Vagina (tissue), 2 donors: ENCODE measurements at places on chromosomes 7 and 10.

- no peaks in the 10 kb centered on the region for H3K4me1 ChIP-seq
- H3K4me3 ChIP-seq: no peak overlapping the region
- no peaks in the 10 kb centered on the region for H3K36me3 ChIP-seq
- no peak overlapping the region for H3K27ac ChIP-seq
- DNase-seq: no peak
Measured at GRCh38 chr7:102407910-102408309, 11.7 kb downstream of the PRKRIP1 start.

- no peak overlapping the region for H3K4me3 ChIP-seq
- H3K36me3 ChIP-seq: no peaks in the 10 kb centered on the region
- DNase-seq: no peak
- H3K27me3 ChIP-seq: no peaks in the 10 kb centered on the region
- no peaks in the 10 kb centered on the region for H3K4me1 ChIP-seq
Measured at GRCh38 chr10:24929056-24929544, 23.3 kb downstream of the PRTFDC1 start.

GRCh38 chr7:112616295-112616694, 135.5 kb downstream of the LSMEM1 start:
- H3K36me3 ChIP-seq: no peaks in the 10 kb centered on the region
- no peaks in the 10 kb centered on the region for H3K4me1 ChIP-seq
- no peak for DNase-seq
- no peak overlapping the region for H3K27ac ChIP-seq
- no peak overlapping the region for H3K4me3 ChIP-seq
- no peaks in the 10 kb centered on the region for H3K27me3 ChIP-seq

GRCh38 chr10:119403921-119404320, 138.6 kb downstream of the RGS10 start:
- no peak overlapping the region for H3K27ac ChIP-seq
- H3K4me3 ChIP-seq: no peak overlapping the region
- H3K4me1 ChIP-seq: peaks cover 41% of the 10 kb centered on the region
- DNase-seq: no peak

DNA sequence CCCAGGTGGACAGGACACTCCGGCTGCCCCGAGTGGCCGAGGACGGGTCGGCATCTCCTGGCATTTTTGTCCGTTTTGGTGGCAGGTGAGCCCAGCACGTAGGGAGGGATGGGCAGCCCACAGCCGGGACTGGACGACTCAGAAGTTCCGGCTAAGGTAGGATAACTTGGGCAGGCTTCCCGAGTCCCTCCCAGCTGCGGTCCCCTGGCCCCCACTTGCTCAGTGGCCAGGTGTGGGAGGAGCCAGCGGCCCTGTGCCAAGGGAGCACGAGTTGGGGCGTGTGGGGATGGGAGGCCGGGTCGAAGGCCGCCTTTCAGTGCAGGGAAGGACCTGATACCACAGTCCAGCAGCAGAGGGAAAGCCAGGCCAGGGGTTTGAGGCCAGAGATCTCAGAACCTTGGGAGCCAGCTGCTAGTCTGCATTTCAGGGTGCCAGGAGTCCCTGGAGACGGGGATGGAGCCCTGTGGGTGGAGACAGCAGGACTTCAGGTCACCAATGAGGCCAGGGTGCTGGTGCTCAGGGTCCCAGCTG, 58.5 kb downstream of the PWWP2B start:
- H3K27me3 ChIP-seq: no peaks in the 10 kb centered on the region
- H3K27ac ChIP-seq: no peak overlapping the region
- H3K36me3 ChIP-seq: no peaks in the 10 kb centered on the region
- DNase-seq: no peak
- no peak overlapping the region for H3K4me3 ChIP-seq

DNA sequence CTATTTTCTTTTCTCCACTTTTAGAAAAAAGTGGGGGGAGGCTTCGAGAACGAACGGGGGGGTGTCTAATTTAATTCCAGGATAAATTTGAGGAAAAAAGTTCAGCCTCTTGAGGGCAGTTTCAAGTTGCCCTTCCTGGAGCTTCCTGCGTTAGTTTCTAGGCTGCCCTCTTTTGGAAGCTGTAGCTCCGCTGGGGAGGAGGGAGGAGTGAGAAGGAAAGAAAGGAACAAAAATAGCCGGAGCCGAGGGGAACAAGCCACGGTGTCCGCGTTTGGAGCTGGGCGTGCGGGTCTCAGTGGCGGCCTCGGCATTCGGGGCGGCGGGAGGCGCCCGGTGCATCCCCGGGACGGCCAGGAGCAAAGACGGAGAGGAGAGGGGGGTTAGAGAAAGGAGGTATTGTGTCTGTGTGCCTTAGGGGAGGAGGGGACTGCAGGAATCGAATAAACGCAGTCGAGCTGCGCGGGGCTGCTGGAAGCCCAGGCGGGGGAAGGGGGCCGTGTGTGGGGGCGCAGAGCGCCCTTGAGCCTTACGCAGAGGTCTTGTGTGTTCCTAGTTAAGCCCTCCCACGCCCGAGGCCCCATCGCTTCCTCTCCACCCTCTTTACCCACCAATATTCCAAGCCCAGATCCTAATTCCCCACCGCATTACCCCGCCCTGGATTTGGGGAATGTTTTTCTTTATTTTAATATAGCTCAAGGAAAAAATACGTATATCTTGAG, 2.0 kb upstream of the TNRC18 start:
- peak overlapping the region; percentile 88 for H3K4me3 ChIP-seq
- H3K27me3 ChIP-seq: no peaks in the 10 kb centered on the region
- peaks cover 26% of the 10 kb centered on the region for H3K4me1 ChIP-seq
- no peak for DNase-seq

DNA sequence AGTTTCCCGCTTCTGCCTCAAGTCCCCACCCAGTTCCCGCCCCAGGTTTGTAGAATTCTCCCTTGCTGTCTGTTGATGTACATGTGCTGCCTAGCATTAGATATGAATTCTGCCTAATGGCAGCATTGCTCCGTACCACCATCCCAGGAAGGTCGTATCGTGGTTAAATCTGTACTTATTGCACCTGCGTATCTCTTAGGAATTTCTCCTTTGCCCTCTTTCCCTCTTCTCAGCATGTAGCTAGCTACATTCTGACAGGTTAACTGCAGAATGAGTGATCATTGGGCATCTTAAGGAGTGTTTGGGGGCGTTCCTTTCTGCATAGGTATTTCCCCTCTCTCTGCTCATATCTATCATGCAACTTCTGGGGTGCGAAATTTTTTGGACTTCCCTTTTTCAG, 293.1 kb downstream of the GPR158 start:
- no peak overlapping the region for H3K4me3 ChIP-seq
- H3K4me1 ChIP-seq: no peaks in the 10 kb centered on the region
- no peak for DNase-seq
- H3K27ac ChIP-seq: no peak overlapping the region

DNA sequence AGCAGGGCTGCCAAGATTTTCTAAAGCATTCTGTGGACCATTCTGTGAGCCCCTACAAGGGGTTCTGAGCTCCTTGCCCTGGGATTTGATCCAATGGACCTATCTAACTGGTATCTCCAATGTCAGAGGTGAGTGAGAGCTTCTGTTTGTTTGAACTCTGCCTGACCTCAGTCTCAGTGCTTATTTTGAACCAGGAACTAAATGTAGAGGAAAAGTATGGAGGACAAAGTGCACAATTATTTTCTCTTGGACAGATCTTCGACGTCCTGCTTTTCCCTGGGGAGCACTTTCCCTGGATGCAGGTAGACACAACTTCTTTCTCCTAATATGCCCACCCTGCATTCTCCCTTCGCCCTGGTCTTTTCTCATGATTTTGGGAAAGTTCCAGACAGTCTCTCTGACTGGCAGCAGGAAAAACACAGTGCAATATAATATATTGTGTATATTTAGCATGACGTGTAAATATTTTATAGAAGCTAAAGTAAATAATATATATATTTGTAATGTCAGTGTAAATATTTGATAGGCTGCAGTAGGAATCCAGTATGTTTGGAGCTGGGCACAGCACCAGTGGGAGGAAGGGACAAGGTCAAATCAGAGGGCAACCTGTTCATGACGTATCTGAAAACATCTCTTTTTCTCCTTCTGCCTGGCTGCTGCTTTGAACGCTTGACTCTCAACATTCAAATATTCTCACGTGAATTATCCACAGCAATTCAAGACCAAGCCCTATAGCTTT, 184.0 kb upstream of the LYZL1 start:
- no peaks in the 10 kb centered on the region for H3K27me3 ChIP-seq
- H3K4me3 ChIP-seq: no peak overlapping the region
- H3K4me1 ChIP-seq: no peaks in the 10 kb centered on the region
- no peaks in the 10 kb centered on the region for H3K36me3 ChIP-seq

GRCh38 chr10:11276449-11276990, 258.8 kb downstream of the CELF2 start:
- H3K4me1 ChIP-seq: no peaks in the 10 kb centered on the region
- DNase-seq: no peak
- H3K4me3 ChIP-seq: no peak overlapping the region
- no peaks in the 10 kb centered on the region for H3K36me3 ChIP-seq
- H3K27ac ChIP-seq: no peak overlapping the region

DNA sequence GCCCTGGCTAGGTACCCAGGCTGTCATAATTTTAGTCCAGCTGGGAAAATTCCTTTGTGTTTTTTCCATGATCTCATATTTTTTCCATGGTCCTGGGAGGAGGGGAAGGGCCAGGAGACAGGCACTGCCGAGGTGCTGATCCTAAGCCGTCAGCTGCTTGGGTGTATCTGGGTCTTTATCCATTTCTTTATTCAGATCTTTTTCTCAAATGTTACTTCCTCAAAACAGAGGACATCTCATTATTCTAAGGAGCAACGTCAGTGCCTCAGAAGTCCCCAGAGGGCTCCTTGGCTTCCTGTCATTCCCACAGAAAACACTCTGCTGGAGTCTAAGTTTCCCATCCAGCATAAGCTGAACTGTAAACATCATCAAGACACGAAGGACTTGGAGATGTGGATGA, 2.8 kb upstream of the OR6V1 start:
- no peak overlapping the region for H3K27ac ChIP-seq
- peaks cover 4% of the 10 kb centered on the region for H3K4me1 ChIP-seq
- H3K4me3 ChIP-seq: no peak overlapping the region

DNA sequence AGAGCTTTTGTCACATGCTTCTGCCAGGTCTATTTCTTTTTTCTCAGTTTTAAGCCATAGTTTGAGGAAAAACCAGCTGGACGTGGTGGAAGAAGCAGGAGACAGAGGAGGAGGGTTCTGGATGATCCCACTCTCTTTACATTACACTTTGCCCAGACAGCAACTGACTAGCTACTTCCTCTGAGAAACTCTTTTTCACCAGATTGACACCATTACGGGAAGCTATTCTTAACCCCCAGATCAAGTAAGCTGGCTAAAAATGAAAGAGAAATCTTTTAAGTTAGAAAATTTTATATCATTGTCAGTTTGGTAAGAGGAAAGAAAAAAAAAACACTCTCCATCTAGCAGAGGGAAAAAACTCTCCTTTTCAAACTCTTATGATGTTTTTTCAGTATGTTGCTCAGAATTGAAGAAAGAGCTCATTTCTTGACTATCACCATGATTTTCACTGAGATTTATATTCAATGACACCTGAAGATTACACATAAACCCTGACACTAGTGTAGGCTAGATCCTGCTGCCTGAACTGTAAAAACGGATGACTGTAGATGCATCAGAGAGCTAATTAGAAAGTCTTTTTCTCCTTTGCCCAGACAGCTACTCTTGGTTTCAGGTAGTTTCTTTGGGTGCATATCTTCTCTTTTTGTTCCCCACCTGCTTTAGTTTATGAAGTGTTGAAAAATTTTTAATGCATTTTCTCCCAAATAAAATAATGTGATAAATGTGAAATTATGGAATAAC, 203.1 kb downstream of the TFEC start:
- no peaks in the 10 kb centered on the region for H3K4me1 ChIP-seq
- H3K27me3 ChIP-seq: no peaks in the 10 kb centered on the region
- H3K36me3 ChIP-seq: no peaks in the 10 kb centered on the region
- no peak overlapping the region for H3K4me3 ChIP-seq
- no peak overlapping the region for H3K27ac ChIP-seq
- DNase-seq: no peak

GRCh38 chr7:32043688-32044087, 26.5 kb downstream of the PDE1C start:
- no peak for DNase-seq
- no peaks in the 10 kb centered on the region for H3K27me3 ChIP-seq
- no peaks in the 10 kb centered on the region for H3K36me3 ChIP-seq
- no peaks in the 10 kb centered on the region for H3K4me1 ChIP-seq
- H3K4me3 ChIP-seq: no peak overlapping the region

GRCh38 chr7:57385668-57386067, 64.3 kb upstream of the ZNF716 start:
- H3K36me3 ChIP-seq: no peaks in the 10 kb centered on the region
- no peak overlapping the region for H3K27ac ChIP-seq
- no peak for DNase-seq

GRCh38 chr10:31921031-31921430, 7.6 kb downstream of the ARHGAP12 start:
- no peaks in the 10 kb centered on the region for H3K36me3 ChIP-seq
- H3K4me3 ChIP-seq: no peak overlapping the region
- H3K4me1 ChIP-seq: peaks cover 30% of the 10 kb centered on the region

GRCh38 chr10:48901319-48901718, 38.3 kb downstream of the LRRC18 start:
- H3K4me1 ChIP-seq: no peaks in the 10 kb centered on the region
- H3K27me3 ChIP-seq: no peaks in the 10 kb centered on the region
- peak; percentile 52 for DNase-seq
- no peaks in the 10 kb centered on the region for H3K36me3 ChIP-seq
- H3K27ac ChIP-seq: no peak overlapping the region

GRCh38 chr7:157523766-157524421, 187.1 kb downstream of the DNAJB6 start:
- no peak for DNase-seq
- no peaks in the 10 kb centered on the region for H3K27me3 ChIP-seq
- H3K4me3 ChIP-seq: no peak overlapping the region

- no peaks in the 10 kb centered on the region for H3K27me3 ChIP-seq
- H3K4me1 ChIP-seq: peaks cover 33% of the 10 kb centered on the region
- H3K4me3 ChIP-seq: no peak overlapping the region
- no peak for DNase-seq
Measured at GRCh38 chr10:31623947-31624346, 304.7 kb downstream of the ARHGAP12 start.

DNA sequence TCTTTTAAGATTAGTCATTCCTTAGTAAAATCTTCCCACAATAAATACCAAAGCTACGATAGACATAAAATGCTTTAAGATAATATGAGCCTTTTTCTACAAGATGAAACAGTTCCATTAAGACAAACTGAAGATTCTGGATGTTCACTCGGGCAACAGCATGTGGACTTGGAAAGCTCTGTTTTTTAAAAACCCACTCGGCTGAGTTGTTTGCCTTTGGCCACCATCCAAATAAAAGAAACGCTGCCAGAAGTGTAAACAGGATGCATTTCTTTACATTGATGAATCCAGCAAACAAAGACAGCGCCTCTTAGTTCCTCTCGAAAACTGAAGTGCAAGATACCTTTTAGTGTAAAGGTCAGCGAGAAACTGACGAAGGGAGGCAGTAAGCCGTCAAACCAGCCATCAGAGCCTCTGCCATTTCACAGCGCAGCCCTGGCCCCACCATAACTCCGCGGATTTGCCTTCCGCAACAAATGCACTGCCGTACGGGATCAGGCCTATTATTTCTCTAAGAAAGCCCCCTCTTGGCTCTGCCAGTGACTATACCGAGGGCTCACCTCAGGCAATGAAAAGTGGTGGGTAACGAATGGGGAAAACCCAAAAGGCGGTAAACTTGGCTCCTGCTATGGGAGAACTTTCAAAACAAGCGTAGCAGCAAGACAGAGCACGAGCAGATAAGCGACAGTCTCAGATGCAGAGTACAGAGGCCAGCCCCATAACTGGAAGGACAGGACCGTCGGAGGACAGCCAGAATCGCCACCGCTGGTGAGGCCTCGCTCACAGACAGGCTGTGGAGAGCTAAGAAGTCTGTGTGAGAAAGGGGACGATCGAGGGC, 41.4 kb downstream of the GNA12 start:
- DNase-seq: no peak
- peaks cover 36% of the 10 kb centered on the region for H3K4me1 ChIP-seq
- H3K4me3 ChIP-seq: no peak overlapping the region
- H3K27ac ChIP-seq: peak overlapping the region; percentile 54
